Activated CD4-positive, alpha-beta T cell treated with anti-CD3 and anti-CD28 coated beads for 1 hour (primary cell): ENCODE measurements at places on chromosomes 12 and 14.
A peak's percentile ranks its signal among the peaks of the same experiment; 100 is the strongest.

- DNase-seq: peak; percentile 97
Observed at GRCh38 chr14:101760138-101761011, 1.1 kb upstream of the PPP2R5C start.

DNA sequence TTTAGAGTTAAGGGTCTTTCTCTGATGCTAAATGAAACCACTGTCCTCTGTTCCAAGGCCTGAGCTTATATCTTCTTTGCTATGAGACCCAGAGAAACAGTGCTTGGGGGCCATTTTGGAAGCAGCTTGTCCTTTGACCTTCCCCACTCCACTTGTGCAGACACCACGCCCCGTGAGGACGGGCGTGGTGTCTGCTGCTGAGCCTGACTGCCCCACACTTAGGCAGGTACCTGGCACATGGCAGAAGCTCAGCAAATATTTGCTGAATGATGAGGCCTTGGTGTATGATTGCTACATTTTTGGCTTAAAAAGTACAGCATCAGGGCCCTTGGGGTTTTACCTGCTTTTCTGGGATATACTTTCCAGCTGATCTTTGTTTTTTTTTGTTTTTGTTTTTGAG, 69.9 kb downstream of the RASSF3 start:
- no peak for DNase-seq

GRCh38 chr14:81737938-81738337, 204.3 kb upstream of the SEL1L start:
- no peak for DNase-seq

DNA sequence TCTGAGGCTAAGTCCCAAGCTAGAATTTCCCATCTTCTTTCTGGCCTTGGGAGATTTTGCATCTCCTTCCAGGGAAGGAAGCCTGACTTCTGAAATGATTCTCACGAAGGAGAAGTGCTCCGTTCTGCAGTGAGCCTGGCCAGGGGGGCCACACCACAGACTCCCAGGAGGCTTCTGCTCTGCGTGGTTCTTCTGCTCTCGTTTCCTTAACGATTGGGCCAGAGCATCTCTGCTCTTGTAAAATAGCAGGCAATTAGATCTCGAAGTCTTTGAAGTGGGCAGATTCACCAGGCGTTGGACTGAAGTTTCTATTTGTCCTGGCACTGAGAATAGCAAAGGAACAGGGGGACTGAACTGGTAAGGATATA, 6.7 kb upstream of the BATF start:
- DNase-seq: no peak

DNA sequence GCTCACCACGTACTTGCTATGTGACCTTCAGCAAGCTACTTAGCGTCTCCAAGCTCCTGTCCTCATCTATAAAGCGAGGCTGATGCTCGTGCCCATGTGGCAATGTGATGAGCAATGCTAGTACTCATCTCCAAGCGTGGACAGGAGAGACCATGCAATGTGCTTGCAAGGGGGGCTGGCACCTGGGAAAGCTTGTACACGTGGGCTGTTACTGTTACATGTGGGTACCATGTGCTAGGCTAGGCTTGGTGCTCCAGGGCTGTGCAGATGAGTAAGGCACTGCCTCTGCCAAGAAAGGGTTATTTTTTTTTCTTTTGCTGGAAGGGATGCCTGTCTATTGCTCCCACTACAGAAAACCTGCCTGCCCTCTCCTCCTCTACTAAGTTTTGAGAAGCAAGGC, 46.6 kb downstream of the TSPAN11 start:
- no peak for DNase-seq

GRCh38 chr12:62045211-62045610, 215.0 kb upstream of the USP15 start:
- DNase-seq: no peak

- no peak for DNase-seq
Observed at GRCh38 chr14:49641697-49642129, 6.7 kb upstream of the DNAAF2 start.

- no peak for DNase-seq
Observed at GRCh38 chr12:12357719-12358461, 1.0 kb downstream of the BORCS5 start.

DNA sequence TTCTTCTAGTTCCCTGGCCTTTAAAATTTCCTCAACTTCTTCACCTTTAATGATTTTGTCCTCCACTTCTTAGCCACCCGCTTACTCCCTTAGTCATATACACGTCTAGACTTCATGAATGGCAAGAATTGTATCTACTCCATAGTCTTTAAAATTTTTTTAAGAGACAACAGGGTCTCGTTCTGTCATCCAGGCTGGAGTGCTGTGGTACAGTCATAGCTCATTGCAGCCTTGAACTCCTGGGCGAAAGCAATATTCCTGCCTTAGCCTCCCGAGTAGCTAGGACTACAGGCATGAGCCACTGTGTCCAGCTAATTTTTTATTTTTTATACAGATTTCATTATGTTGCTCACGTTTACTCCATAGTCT, 47.9 kb downstream of the BBS10 start:
- DNase-seq: no peak

DNA sequence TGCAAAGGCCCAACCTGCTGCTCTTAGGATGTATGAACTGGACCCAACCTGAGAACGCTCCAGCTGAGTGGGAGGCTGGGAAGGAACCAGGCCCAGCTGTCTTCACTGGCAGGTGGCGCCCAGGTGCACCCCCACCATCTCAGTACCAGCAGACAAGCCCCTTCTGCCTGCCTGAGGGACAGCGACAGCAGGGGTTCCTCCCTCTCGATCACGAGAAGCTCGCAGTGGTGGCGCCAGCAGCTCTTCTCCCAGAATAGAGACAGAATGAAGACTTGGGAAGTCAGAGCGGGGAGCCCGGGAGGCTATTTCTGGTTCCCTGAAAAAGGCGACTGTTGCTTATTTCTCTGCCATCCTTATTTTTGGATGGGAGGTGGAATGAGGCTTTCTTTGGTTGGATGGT, 46.5 kb downstream of the CHGA start:
- no peak for DNase-seq

DNA sequence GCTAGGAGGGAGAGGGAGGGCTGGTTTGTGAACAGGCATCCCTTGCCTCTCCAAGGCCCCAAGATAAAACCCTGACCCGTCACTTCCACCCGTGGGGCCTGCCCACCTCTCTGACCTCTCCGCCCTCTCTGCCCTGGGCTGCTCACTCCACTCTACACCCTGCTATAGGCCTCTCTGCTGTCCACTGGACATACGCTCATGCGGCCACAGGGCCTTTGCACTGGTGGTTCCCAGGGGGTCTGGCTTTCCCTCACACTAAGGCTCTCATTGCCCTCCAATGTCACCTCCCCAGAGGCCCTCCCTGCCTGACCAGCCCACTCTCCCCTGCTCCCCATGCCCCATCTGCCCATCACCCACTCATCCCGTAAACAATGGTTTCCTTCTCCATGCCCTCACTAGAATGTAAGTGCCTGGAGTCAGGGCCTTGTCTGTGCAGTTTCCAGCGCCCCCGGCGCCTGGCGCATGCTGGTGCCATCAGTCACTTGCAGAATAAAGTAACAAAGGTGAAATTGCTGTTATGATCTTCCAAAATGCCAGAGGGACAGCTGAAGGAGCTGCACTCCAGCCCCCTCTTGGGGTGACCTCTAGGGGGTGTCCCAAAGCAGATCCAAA, 73.6 kb downstream of the RFLNA start:
- no peak for DNase-seq

DNA sequence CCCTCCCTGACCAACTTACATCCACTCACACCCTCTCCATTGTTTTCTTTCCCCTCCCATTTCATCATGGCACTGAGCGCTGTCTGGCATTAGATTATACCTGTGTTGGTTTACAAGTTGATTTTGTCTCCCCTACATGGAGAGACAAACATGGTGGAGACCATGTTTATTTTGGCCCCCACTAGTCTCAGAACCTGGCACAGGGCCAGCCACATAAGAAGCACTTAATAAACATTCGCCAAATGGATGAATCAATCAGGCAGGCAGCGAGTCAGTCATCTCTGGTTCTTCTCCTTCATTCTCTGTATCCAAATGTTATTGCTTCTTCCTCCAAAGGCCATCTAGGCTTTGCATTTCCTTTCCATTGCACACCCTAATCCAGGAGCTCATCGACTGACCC, 177.4 kb downstream of the DPF3 start:
- no peak for DNase-seq

GRCh38 chr12:51262758-51263177, 7.4 kb downstream of the SMAGP start:
- peak; percentile 23 for DNase-seq

DNA sequence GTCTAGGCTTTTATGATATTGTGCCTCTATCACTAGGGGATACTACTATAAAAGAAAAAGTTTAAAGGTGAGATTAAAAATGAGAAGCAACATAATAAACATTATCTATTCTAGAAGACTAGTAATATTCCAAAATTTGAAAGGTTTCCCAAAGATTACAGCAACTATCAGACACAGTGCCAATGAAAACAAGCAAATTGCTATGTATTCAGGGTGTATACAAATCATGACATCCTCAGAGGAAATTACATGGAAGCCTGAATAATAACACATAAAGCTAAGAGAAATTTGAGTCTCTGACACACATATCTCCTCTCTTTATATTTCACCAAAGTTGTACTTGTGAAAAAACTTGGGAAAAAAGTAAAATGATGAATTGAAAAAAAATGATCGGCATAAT, 327.0 kb downstream of the SEC23A start:
- no peak for DNase-seq

GRCh38 chr14:99117671-99118045, 154.3 kb downstream of the BCL11B start:
- no peak for DNase-seq

DNA sequence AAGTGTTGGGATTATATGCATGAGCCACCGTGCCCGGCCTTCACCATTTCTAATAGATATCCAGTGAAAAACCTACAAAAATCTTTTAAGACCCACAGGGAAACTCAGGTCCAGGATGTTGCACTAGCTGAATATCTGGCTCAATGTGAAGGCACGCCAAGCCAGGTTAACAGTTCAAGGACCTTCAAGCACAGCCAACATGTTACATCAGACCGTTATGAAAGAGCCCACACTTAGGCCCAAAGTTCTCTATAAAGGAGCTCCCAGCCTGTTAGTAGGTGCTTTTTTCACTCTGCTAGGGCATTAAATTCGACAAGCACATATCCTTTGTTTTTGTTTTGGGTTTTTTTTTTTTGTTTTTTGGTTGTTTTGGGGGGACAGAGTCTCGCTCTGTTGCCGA, 69.0 kb downstream of the OTX2 start:
- no peak for DNase-seq
